ENCODE measurements at places on chromosomes 6 and 20. TPM values are rescaled to one million over a fixed set of nuclear protein-coding genes. Genes with fewer than 3 reads are reported as not detected.

DNA sequence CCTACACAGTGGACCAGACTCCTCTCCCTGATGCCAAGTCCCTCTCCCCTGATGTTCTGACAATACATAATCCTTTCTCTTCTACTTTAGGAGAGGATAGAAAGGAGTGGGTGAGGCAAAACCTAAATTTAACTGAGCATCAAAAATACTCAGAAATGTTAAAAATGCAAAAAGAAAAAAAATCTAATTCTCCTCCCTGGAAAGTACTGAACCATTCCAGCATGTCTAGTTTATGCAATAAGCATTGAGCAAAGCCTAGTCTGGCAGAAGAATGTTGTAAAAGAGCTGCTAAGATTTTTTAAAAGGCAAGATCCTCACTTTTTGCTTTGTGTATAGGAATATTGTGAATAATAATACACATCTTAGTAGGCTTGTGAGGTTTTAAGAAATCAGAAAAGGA lies 116.6 kb upstream of the STXBP5 start:
- no peak for DNase-seq

- no peak for DNase-seq
Measured at GRCh38 chr20:38177201-38177600, 12.1 kb upstream of the TGM2 start.

DNA sequence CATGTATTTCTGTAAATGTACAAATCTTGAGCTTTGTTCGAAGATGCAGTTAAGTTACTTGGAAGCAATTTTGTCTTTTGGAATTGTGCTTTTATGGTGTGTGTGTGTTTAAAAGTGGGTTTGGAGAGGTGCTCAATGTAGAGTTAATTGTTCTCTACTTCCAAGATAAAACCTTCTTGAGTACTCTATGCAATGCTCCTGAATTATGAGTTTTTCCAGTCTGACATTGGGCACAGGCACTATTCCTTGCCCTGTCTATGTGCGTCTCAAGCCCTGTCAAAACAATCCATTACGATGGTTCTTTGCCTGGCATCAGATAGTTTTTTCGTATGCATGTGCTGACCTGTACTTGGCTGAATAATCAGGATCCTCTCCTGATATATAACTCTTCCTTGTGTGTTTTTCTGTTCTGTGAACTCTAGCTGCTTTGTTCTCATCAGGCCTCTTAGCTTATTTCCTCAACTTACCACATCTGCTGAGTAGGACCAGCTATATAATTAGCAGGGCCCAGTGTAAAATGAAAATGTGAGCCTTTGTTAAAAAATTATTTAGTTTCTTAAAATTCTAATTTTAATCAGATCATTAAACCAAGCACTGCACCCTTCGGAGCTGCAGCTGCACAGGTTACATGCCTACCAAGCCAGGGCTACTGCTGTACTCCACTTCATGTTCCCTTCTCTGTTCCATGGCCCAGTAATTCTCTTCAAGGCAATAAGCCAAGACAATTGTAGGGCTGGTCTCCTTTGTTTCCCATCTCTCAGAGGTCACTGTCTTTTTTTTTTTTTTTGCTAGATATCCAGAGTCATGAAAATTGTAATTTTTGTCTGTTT lies 160.1 kb downstream of the ZFAND3 start:
- DNase-seq = no peak

GRCh38 chr6:117504478-117505144 lies 22.1 kb downstream of the DCBLD1 start:
- peak; percentile 67 for DNase-seq

- no peak for DNase-seq
Measured at GRCh38 chr6:144017166-144018094, 9.4 kb upstream of the PLAGL1 start.

- DNase-seq = no peak
Measured at GRCh38 chr6:27321370-27321769, 9.3 kb upstream of the POM121L2 start.

DNA sequence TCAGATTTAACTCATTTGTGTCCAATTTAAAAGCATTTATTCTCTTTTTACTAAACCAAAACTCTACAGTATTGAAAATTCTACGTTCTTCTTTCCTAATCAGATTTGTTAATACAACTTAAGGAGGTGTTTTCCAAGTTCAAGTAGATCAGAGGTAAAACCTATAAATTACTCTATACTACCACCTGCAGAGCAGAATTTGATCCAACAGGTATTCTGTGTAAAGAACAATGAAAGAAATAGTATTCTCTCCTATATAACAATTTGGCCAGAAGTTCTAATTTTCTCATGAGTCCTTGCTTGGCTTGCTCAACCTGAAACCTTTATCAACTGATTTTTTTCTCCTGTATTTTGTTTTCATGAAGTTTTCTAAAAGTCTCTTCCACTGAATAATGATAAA lies 28.5 kb upstream of the DST start:
- DNase-seq = no peak

DNA sequence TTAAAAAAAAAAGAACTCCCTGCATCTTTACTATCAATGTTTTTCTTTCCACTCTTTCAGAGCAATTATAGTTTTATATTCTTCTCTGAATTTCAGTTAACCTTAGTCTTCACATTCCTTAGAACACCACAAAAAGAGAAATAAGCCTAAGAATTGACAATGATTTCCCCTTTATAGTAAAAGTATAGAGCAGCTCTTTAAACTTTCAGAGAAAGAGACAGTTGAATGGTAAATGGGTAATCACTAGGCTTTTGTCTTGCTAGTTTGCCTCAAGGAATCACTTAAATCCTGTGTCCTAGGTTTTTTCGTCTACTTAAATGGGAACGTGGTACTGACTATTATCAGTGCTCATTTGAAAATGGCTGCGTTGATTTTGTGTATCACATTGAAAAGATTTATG lies 31.8 kb downstream of the SLX4IP start:
- no peak for DNase-seq

GRCh38 chr6:83226517-83226916 lies 33.4 kb downstream of the RWDD2A start:
- no peak for DNase-seq

DNA sequence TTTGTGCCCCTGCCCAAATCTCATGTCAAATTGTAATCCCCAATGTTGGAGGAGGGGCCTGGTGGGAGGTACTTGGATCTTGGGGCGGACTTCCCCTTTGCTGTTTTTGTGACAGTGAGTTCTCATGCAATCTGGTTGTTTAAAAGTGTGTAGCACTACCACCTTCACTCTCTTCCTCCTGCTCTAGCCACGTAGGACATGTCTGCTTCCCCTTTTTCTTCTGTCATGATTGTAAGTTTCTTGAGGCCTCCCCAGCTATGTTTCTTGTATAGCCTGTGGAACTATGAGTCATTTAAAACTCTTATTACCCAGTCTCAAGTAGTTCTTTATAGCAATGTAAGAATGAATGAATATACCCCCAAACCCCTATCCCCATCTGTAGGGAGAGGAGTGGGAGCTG lies 1013.7 kb upstream of the MAP3K7 start:
- no peak for DNase-seq

DNA sequence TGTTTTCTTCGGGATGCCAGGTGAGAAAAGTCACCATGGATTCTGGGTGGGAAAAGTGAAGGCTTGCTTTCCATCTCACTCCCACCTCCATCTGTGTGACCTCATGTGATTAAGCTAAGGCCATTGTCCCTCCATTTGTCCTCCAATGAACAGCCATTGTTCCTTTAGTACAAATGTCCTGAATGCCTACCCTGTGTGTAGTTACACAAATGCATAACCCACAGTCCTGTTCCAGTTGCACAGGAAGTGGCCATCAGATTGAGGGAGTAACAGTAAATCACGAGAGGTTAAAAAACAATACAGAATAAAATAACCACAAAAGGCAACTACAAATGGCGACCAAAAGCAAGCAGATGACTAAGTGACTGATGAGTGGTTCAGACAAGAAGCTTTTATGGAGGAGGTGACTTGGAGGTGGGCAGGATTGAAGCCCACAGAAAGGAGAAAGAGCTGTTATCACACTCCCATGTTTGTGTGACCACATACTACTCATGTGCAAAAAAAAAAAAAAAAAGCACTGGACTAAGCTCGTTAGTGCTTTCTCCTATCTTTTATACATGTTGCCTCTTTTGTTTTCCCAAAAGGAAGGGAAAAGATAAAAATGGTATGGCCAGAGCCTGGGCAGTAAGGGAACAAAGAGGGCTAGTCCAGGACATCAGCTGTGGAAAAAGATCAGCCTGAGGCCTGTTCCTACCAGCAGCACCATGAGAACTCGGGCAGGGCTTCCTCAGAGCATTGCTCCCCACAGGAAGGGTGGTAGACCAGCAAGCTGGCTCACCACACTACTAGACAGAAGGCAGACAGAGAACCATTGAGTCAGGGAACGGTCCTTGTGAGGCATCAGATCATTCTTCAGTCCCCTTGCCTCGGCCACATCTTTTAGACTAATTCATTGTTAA lies 111.0 kb downstream of the TFAP2A start:
- no peak for DNase-seq

- DNase-seq = no peak
Measured at GRCh38 chr20:9066191-9066590, 2.7 kb upstream of the PLCB4 start.

DNA sequence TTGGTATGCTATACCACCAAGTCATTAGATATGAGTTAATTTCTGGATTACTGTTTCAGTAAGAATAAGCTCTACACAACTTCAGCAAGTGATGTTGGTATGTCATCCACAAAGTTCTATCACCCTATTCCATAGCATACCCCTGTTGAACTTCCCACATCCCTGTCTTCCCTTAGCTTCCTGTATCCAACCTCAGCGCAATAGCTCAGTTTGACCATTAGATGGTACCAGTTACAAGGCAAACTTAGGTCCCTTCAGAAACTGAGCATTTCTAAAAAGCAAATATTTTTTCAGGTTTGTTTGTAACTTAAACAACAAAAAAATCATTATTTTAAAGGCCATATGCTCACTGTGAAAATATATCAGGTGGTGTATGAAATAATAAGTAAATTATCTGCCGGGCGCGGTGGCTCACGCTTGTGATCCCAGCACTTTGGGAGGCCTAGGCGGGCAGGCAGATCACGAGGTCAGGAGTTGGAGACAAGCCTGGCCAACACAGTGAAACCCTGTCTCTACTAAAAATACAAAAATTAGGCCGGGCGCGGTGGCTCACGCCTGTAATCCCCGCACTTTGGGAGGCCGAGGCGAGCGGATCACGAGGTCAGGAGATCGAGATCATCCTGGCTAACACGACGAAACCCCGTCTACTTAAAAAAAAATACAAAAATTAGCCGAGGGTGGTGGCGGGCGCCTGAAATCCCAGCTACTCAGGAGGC lies 8.8 kb upstream of the MOG start:
- DNase-seq = no peak

GRCh38 chr6:56370561-56371211 lies 123.3 kb upstream of the COL21A1 start:
- no peak for DNase-seq

- DNase-seq = peak; percentile 44
Measured at GRCh38 chr20:36384022-36384619, 78.0 kb downstream of the DLGAP4 start.

DNA sequence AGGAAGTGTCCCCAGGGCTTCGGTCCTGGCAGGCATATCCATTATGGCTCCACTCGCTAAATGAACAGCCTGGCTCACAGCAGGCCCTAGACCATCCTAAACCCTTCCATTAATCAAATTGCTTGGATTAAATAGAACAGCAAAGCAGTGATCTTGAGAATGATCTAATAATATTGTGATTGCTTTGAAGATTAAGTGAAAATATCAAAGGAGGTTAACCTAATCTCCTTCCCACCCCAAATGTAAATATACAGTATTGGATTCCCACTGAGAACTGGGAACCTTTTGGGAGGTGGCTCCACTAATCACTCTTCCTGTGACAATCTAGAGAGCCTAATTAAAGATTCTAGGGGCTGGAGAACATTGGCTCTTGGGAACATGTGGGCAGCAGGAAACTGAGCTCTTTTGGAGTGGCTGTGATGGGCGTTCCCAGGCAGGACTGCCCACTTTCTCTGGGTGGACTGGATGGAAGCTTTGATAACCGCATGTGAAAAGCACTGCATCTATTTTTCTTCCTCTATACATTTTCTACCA lies 68.3 kb upstream of the FRMD1 start:
- DNase-seq = peak; percentile 14

GRCh38 chr6:131161987-131162386 lies 26.7 kb downstream of the AKAP7 start:
- DNase-seq = no peak

DNA sequence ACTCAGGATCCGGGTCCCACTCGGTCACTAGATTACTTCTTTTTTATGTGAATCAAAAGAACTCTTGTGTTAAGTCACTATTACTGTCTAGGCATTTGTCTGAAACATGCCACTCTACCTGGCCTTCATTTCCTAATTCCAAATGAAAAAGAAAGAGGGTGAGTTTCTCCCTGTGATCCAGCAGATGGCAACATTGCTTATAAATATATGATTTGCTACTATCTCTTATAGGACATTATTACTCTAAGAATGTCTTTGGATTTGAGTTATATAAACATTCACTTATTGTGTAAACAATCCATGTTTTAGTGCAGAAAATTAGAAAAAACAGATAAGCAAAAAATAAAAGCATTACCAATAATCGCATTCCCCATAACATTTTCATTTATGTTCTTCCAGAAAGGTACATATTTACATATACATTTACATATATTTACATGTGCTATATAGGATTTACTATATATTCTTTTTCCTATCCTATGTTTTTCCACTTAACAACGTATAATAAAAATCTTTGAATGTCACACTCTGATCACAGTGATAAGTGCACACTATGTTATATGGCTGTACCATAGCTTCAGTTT lies 66.9 kb downstream of the FAXC start:
- no peak for DNase-seq

- DNase-seq = no peak
Measured at GRCh38 chr6:29947077-29947980, 5.0 kb downstream of the HLA-A start.

- DNase-seq = no peak
Measured at GRCh38 chr6:68108233-68108835, 526.7 kb upstream of the ADGRB3 start.

The PREP gene
- 72.3 TPM for total RNA-seq

The PPP1R14C gene
- 11.1 TPM for total RNA-seq

The EEF1E1 gene
- total RNA-seq = 8.6 TPM

The IP6K3 gene
- 0.67 TPM for total RNA-seq

The EYA2 gene
- 22.3 TPM for total RNA-seq

The BCL2L1 gene
- 78.1 TPM for total RNA-seq

The VGLL2 gene
- not detected for total RNA-seq

The COL9A3 gene
- 12.4 TPM for total RNA-seq

The ZKSCAN4 gene
- 5.5 TPM for total RNA-seq

The TRIM15 gene
- total RNA-seq = 73.2 TPM
